Kidney (tissue), 22 donors: ENCODE measurements at places on chromosomes 7 and 10. TPM values are rescaled to one million over a fixed set of nuclear protein-coding genes. Genes with fewer than 3 reads are reported as not detected.

- no peaks in the 10 kb centered on the region for H3K27me3 ChIP-seq
- DNase-seq, result peak; percentile 90
- H3K4me1 ChIP-seq, result peaks cover 54% of the 10 kb centered on the region
- H3K4me3 ChIP-seq, result peak overlapping the region; percentile 8
- H3K27ac ChIP-seq, result peak overlapping the region; percentile 91
- H3K36me3 ChIP-seq, result peaks cover 3% of the 10 kb centered on the region
Measured at GRCh38 chr10:71835671-71836595, 15.1 kb downstream of the PSAP start.

DNA sequence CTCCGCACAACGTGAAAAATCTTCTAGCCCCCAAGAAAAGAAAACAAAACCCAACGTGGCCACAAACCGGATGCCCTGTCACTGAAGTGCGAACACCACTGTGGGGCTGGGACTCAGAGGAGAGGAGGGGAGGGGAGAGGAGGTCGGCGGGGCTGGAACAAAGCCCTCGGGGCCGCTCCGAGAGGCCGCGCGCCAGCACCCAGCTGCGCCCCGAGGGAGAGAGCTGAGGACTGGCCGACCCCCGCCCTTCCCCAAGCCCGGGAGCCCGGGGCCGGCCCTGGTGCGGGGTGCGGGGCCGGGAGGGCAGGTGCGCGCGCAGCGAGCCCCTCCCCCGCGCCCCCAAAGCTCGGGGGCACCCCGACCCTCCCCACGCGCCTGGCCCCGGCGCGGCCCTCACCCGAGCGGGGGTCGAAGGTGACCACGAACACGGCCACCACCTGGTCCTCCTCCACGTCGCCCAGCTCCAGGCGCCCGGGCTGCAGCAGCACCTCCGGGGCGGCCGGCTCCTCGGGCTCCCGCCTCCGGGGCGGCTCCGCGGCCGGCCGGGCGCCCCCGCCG is 398 bp downstream of the DENND11 start:
- DNase-seq, result peak; percentile 76
- no peaks in the 10 kb centered on the region for H3K36me3 ChIP-seq
- peak overlapping the region; percentile 73 for H3K27ac ChIP-seq
- H3K4me1 ChIP-seq, result peaks cover 10% of the 10 kb centered on the region
- no peaks in the 10 kb centered on the region for H3K27me3 ChIP-seq

GRCh38 chr7:148264933-148265557 is 325.5 kb upstream of the C7orf33 start:
- H3K4me3 ChIP-seq, result no peak overlapping the region
- H3K36me3 ChIP-seq, result no peaks in the 10 kb centered on the region
- H3K27ac ChIP-seq, result no peak overlapping the region
- H3K4me1 ChIP-seq, result no peaks in the 10 kb centered on the region
- DNase-seq, result no peak

- no peak for DNase-seq
- no peaks in the 10 kb centered on the region for H3K36me3 ChIP-seq
- H3K27me3 ChIP-seq, result no peaks in the 10 kb centered on the region
- no peaks in the 10 kb centered on the region for H3K4me1 ChIP-seq
- no peak overlapping the region for H3K4me3 ChIP-seq
- H3K27ac ChIP-seq, result no peak overlapping the region
Measured at GRCh38 chr7:155974186-155974897, 162.1 kb upstream of the SHH start.

- no peaks in the 10 kb centered on the region for H3K27me3 ChIP-seq
- DNase-seq, result no peak
- H3K27ac ChIP-seq, result no peak overlapping the region
- no peaks in the 10 kb centered on the region for H3K4me1 ChIP-seq
- no peaks in the 10 kb centered on the region for H3K36me3 ChIP-seq
Measured at GRCh38 chr10:50480054-50481007, 143.4 kb downstream of the SGMS1 start.

DNA sequence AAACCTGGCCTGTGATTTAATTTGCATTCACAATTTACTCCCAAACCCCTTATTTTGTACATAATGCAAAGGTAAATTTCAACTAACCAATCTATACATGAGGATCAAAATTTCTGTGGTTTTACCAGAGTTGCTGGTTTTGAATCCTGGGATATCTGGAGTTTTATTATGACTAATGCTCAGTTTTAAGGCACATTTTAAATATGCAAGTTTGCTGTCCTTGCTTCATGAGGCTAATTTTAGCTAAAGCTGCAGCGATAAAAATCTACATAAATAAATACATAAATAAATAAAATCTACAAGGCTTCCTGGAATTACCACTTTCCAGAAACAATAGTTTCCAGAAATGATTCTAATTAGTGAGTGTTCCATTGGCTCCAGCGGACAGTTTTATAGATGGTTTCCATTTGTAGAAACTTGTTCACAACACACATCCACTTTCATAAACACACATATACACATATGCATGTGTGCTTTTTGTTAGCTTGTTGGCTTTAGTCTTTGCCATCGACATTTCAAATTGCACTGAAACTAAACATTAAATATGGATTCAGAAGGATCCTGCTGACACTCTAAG is 339.5 kb upstream of the NRP1 start:
- no peaks in the 10 kb centered on the region for H3K36me3 ChIP-seq
- no peaks in the 10 kb centered on the region for H3K27me3 ChIP-seq
- no peak for DNase-seq
- H3K4me1 ChIP-seq, result no peaks in the 10 kb centered on the region
- no peak overlapping the region for H3K27ac ChIP-seq

GRCh38 chr10:43393606-43394360 is 15.2 kb downstream of the HNRNPF start:
- no peak overlapping the region for H3K4me3 ChIP-seq
- peaks cover 45% of the 10 kb centered on the region for H3K36me3 ChIP-seq

DNA sequence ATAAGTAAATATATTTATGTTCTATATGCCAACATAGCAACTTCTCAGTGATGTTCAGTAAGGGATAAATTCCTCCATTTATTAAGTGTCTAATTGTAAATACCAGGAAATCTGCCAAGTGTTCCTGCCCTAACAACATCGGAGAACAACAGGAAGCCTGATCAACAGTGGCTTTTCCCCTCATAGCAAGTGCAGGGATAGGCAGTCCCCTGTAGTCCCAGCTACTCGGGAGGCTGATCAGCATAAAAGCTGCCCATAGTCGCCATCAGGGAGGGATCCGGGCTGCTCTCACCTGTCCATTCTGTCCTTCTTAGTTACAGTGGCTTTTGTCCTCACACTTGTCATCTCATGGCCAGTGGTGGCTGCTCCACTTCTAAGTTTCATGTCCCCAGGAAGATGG is 141.3 kb downstream of the IDE start:
- H3K4me1 ChIP-seq, result no peaks in the 10 kb centered on the region
- DNase-seq, result no peak
- no peaks in the 10 kb centered on the region for H3K27me3 ChIP-seq
- no peak overlapping the region for H3K27ac ChIP-seq
- H3K4me3 ChIP-seq, result no peak overlapping the region

DNA sequence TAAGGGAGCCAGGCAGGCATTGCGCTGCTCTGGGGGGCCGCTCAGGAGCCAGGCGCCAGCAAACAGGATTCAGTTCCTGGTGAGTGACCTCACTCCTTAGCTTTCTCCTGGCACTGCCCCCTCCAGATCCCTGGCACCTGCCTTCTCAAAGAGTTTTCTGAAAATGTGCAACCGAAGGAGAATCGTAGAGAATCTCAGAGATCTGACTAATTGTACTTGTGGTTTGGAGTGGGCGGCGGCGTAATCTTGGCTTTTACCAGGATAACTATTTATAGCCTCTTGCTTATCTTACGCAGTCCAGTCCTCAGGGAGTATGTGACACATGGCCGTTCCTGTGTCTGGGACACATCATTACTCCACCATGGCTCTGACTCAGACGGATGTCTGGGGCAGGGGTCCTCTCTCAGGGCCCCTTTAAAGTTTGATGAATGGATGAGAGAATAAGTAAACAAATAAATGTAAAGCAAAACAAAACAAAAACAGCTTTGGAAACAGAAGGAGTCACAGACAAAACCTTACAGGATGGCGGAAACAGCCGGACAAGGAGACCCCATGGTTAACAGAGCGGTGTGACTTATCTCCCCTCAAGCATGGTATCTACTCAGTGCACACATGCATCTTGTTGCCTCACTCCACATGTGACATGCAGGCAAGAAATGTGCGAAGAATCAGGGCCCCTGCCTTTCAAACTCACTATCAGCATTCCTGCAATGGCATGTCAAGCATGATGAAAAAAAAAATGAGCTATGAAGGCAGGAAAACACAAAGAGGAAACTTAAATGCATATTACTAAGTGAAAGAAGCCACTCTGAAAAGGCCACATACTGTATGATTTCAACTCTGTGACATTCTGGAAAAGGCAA is 99.7 kb downstream of the TNS3 start:
- H3K4me1 ChIP-seq, result peaks cover 58% of the 10 kb centered on the region
- no peaks in the 10 kb centered on the region for H3K36me3 ChIP-seq
- H3K27me3 ChIP-seq, result no peaks in the 10 kb centered on the region
- peak; percentile 71 for DNase-seq

DNA sequence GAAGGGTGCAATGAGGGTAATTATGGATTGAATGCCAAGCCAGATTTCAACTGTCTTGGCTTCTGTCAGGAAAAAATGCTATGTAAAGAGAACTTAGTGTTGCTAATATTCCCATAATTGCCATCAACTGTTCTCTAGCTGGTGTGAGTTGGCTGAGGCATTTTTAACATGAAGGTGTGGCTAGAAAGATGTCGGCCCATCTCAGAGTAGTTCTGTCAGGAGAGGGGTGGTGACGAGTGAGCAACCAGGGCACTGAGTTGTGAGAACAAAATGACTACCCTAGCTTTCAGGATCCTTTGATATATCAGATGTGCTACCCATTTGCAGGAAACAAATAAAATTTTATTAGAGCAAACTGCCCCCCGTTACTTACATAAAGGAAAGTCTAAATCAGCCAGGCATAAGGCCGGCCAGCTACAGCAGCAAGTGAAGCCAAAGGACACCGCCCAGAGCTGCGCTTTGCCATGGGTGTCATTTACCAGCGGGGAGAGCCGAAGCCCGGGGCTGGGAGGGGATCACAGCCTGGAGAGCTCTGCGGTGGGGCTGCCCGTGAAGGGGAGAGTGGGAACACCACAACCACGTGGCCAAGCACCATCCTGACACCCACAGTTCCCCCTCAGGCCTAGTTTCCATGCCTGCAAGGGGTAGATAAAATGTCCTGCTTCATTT is 141.4 kb downstream of the ICA1 start:
- no peaks in the 10 kb centered on the region for H3K36me3 ChIP-seq
- no peak overlapping the region for H3K4me3 ChIP-seq
- H3K4me1 ChIP-seq, result peaks cover 2% of the 10 kb centered on the region
- no peaks in the 10 kb centered on the region for H3K27me3 ChIP-seq
- no peak overlapping the region for H3K27ac ChIP-seq

- H3K36me3 ChIP-seq, result no peaks in the 10 kb centered on the region
- DNase-seq, result no peak
- no peak overlapping the region for H3K4me3 ChIP-seq
- no peaks in the 10 kb centered on the region for H3K27me3 ChIP-seq
- H3K4me1 ChIP-seq, result no peaks in the 10 kb centered on the region
Measured at GRCh38 chr10:117339979-117340378, 35.3 kb downstream of the PDZD8 start.

DNA sequence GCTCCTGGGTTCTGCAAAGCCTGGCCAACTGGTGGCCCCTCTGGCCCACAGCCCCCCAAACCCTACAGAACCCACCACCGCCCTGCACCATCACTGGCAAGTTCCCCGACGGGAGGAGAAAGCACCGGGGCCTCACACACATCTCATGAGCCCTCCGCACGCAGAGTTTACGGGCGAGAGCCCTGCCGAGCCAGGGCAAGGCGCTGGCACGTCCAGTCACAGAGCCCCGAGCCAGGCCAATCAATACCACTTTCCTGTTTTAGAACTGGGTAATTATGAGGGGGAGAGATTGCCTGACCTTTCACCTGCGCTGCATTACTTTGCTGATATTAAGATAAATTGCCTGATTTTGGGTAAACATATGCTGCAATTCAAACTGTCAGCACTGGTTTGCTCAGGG is 113.3 kb downstream of the EBF3 start:
- no peak for DNase-seq
- no peaks in the 10 kb centered on the region for H3K36me3 ChIP-seq
- H3K27ac ChIP-seq, result no peak overlapping the region

- no peaks in the 10 kb centered on the region for H3K27me3 ChIP-seq
- H3K4me3 ChIP-seq, result no peak overlapping the region
- DNase-seq, result peak; percentile 34
Measured at GRCh38 chr10:131445623-131446022, 134.1 kb upstream of the TCERG1L start.

DNA sequence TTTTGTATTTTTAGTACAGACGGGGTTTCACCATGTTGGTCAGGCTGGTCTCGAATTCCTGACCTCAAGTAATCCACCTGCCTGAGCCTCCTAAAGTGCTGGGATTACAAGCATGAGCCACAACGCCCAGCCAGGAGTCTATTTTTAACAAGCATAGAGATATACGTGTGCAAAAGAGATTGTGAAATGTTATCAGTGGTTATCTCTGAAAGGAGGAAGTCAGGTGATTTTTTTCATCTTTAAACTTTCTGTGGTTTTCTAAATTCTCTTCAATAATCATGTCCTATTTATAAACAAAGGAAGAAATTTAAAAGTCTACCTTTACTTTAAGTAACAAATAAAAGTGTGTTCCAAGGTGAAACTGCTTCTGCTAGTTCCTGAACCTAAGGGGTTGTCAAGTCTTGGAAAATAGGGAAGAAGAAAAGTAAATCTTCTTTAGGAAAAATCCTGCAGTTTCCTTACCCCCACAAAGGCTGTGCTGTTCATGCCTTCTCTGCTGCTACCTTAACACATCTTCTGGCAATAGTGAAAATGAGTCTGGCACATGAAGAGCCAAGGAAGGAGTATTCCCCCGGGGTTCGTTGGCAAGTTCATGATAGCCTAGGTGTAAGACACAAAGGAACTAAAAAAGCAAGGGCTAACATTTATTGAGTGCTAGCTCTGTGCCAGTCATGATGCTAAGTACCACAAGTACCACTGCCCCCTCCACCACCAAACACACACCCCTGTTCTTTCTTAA is 51.1 kb downstream of the CYP26A1 start:
- H3K27me3 ChIP-seq, result no peaks in the 10 kb centered on the region
- H3K4me3 ChIP-seq, result no peak overlapping the region
- H3K36me3 ChIP-seq, result no peaks in the 10 kb centered on the region
- no peaks in the 10 kb centered on the region for H3K4me1 ChIP-seq

The CPXM2 gene
- total RNA-seq, result 18.1 TPM

The TSPAN33 gene
- total RNA-seq, result 54.9 TPM

The GLI3 gene
- 11.1 TPM for total RNA-seq

The CCZ1 gene
- 85.2 TPM for total RNA-seq

The CFAP46 gene
- total RNA-seq, result 8.3 TPM

The LIPJ gene
- total RNA-seq, result not detected

The LRIT1 gene
- not detected for total RNA-seq

The PCBD1 gene
- 90.1 TPM for total RNA-seq

The PAX4 gene
- total RNA-seq, result not detected

The CROT gene
- 23.2 TPM for total RNA-seq

The GJD4 gene
- not detected for total RNA-seq

The CYP2E1 gene
- 2.9 TPM for total RNA-seq
